A549 treated with CpdA at 1 μM for 4 hours (cell line): ENCODE measurements at places on chromosomes 7 and 10. TPM values are rescaled to one million over a fixed set of nuclear protein-coding genes. Genes with fewer than 3 reads are reported as not detected.

TSPAN33 gene
- total RNA-seq: 5.8 to 7.2 TPM (median 6.5 TPM) in 5 replicates

RBP4 gene
- total RNA-seq: 5.3 to 10.7 TPM (median 7.6 TPM) in 5 replicates

DGKI gene
- total RNA-seq: 0.24 to 0.59 TPM (median 0.31 TPM) in 5 replicates

COMTD1 gene
- total RNA-seq: 25.7 to 49.8 TPM (median 45.2 TPM) in 5 replicates
